ENCODE measurements at places on chromosomes 7 and 10.

- H3K27ac ChIP-seq, result no peak overlapping the region
- H3K27me3 ChIP-seq, result no peaks in the 10 kb centered on the region
- no peaks in the 10 kb centered on the region for H3K36me3 ChIP-seq
- no peak for DNase-seq
- H3K4me3 ChIP-seq, result no peak overlapping the region
Measured at GRCh38 chr7:19491371-19491770, 217.5 kb downstream of the POLR1F start.

DNA sequence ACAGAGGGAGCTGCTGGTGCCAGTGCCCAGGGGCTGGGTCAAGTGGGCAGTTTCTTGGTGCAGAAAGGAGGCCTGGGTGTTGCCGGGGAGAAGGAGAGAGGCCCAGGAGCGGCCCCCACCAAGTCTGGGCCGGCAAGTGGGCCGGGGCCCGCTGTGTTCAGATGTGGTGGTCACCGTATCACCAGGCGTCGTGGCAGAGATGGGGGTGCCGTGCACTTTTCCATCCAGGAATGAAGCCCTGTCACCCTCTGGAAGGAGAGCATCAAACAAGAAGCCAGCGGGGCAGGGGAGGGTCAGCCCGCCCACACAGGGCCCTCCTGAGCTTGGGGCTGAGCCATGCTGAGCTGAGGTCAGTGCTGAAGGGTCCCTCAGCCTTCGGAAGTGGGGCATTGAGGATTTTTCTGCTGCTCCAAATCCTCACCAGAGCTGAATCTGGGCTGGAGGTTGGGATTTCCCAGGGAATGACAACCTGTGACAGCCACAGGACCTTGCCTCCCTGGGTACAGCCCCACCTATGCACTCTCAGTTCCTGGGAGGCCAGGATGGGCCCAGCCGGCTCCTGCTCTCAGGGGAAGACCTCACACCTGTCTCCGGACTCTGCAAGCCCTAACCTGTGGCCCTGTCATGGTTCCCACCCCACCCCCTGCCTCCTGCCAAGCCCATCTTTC is 27.9 kb upstream of the INPP5A start:
- no peaks in the 10 kb centered on the region for H3K27me3 ChIP-seq
- no peak overlapping the region for H3K4me3 ChIP-seq
- no peaks in the 10 kb centered on the region for H3K4me1 ChIP-seq

- no peaks in the 10 kb centered on the region for H3K4me1 ChIP-seq
- no peaks in the 10 kb centered on the region for H3K36me3 ChIP-seq
- DNase-seq, result no peak
- H3K27ac ChIP-seq, result no peak overlapping the region
- H3K27me3 ChIP-seq, result no peaks in the 10 kb centered on the region
Measured at GRCh38 chr10:12927896-12928295, 73.6 kb downstream of the CCDC3 start.

DNA sequence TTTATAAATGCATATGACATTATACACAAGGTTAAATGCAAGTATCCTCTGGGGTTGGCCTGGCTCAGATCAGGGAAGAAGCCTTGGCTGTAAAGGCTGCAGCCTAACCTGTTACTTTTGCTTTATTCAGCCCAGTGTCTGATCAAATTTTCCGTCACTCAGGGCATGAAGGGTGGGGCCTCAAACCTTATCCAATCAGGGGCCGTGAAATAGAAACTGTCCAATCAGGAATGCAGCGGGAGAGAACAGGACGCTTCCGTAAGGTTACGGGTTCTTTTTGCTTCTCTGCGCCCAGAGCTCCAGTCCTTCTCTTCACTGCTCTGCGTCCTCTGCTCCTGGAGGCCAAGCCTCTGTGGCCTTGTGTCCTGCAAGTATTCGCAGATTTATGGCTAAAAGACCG is at the start of gene ZNF716:
TSS of gene ZNF716 (plus strand) at position 274 of the 400 bp plus-strand sequence. CDS start at position 386, 112 bp downstream.
- H3K36me3 ChIP-seq, result peaks cover 19% of the 10 kb centered on the region
- H3K27me3 ChIP-seq, result no peaks in the 10 kb centered on the region
- no peak within 1 kb of the TSS for H3K27ac ChIP-seq
- H3K4me3 ChIP-seq, result no peak within 1 kb of the TSS
- no peaks in the 10 kb centered on the region for H3K4me1 ChIP-seq
- no peak for DNase-seq

DNA sequence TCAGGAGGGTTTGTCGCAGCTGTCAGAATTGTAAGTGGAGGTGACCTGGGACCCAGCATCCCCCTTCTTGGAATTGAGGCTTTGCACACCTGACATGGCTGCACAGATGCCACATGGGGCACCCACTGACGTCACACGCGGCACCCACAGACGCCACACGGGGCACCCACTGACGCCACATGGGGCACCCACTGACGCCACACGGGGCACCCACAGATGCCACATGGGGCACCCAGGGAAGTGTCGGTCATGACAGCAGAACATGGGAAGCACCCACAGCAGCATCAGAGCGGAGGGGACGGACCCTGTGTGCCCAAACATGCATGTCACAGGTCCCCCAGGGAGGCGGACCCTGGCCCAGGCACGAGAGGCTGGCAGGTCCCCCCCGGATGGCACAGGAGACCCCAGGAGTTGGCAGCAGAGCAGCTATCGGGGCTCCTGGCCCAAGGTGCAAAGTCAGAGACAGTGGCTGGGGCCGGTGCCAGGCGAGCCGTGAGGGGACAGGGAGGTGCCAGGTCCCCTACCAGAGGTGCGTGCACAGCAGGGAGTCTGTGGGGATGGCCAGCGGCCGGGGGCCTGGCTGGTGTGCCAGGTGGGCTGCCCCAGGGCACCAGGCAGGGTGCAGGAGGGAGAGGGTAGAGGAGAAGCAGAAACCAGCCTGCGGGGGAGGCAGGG is 21.1 kb downstream of the KNDC1 start:
- DNase-seq, result no peak
- H3K4me1 ChIP-seq, result no peaks in the 10 kb centered on the region
- no peaks in the 10 kb centered on the region for H3K27me3 ChIP-seq

GRCh38 chr7:80134536-80135308 is at the start of gene GNAI1:
Gene GNAI1, plus strand, starts transcription at chr7:80134831. Its CDS starts 330 bp downstream, at chr7:80135161.
- no peak within 1 kb of the TSS for H3K27ac ChIP-seq
- peak within 1 kb of the TSS; percentile 92 for H3K4me3 ChIP-seq
- no peaks in the 10 kb centered on the region for H3K36me3 ChIP-seq

- no peak overlapping the region for H3K27ac ChIP-seq
- no peak overlapping the region for H3K4me3 ChIP-seq
- H3K27me3 ChIP-seq, result no peaks in the 10 kb centered on the region
- no peaks in the 10 kb centered on the region for H3K4me1 ChIP-seq
- peaks cover 2% of the 10 kb centered on the region for H3K36me3 ChIP-seq
- DNase-seq, result no peak
Measured at GRCh38 chr7:7017707-7018280, 164.6 kb upstream of the C1GALT1 start.

GRCh38 chr10:29993319-29993915 is 66.0 kb downstream of the JCAD start:
- no peak overlapping the region for H3K4me3 ChIP-seq
- H3K4me1 ChIP-seq, result no peaks in the 10 kb centered on the region
- DNase-seq, result no peak
- H3K27ac ChIP-seq, result no peak overlapping the region
- no peaks in the 10 kb centered on the region for H3K36me3 ChIP-seq

DNA sequence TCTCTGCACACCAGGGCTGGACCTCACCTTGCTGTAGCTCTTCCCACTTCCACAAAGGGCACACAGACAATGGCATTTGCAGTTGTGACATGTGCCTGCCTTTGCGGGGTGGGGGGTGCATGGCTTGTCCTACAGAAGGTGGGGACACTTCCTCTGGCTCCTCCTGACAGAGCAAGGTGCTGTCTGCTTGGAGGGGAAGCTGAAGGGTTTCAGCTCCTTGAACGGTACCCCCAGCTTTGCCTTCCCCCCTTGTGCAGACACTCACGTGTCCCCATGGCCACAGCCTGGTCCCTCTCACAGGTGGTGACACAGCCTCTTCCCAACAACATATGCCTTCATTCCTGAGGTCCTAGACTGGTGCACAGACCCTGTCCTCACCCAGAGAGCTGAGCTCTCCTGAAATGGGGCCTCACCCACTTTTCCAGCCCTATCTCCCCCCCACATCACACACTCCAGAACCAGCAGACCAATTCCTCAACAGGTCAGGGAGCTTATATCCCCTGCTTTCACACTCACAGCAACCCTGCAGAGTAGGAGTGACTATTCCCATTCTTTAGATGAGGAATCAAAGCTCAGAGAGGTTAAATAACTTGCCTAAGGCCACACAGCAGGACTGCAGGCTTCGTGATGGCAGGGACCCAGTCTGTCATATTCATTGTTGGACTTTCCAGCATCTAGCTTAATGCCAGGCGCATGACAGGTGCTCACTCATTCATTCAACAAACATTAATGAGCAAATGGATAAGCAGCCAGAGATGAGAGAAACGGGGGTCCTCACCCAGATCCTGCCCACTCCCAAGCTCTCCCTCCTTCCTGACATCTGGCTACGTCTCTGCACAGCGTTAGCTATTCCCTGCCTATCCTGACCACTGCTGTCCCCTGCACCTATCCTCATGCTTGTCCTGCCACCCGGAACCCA is 44.4 kb downstream of the PARP12 start:
- no peak overlapping the region for H3K27ac ChIP-seq
- no peak overlapping the region for H3K4me3 ChIP-seq
- no peaks in the 10 kb centered on the region for H3K4me1 ChIP-seq
- DNase-seq, result no peak
- H3K27me3 ChIP-seq, result no peaks in the 10 kb centered on the region

DNA sequence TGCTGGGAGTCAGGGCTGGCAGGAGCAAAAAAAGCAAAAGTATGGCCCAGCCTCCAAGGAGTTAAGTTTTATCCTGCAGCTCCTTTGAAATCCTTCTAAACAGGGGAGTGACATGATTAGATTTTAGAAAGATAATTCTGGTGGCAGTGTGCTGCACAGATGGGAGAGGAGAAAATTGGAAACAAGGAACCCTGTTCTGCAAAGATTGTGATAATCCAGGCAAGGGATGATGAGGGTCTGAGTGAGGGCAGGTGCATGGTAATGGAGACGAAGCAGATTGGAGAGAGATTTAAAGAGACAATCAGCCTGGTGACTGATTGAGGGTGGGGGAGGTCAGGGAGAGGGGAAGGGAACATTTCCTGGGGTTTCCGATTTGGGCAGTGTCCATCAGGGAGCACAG is 444.7 kb upstream of the PODXL start:
- H3K36me3 ChIP-seq, result no peaks in the 10 kb centered on the region
- no peaks in the 10 kb centered on the region for H3K4me1 ChIP-seq
- DNase-seq, result no peak
- no peak overlapping the region for H3K27ac ChIP-seq
- H3K27me3 ChIP-seq, result no peaks in the 10 kb centered on the region

DNA sequence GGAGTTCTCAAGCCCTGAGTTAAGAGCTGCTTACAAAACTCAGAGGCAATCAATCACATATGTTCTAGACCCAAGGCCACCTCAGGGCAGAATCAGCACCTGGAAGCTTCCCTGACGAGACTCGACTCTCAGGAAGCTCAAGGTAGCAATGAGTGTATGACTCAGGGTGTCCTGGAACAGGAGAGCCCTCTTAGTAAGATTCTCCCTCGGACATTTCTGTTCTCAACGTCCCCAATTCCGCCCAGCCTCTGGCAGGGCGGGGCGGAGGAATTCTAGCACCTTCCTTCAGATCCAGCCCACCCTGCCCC is 39.6 kb upstream of the PROSER2 start:
- no peak overlapping the region for H3K4me3 ChIP-seq
- no peaks in the 10 kb centered on the region for H3K36me3 ChIP-seq
- H3K27ac ChIP-seq, result no peak overlapping the region
- DNase-seq, result no peak
- no peaks in the 10 kb centered on the region for H3K27me3 ChIP-seq
- H3K4me1 ChIP-seq, result no peaks in the 10 kb centered on the region

GRCh38 chr7:149494738-149495368 is 2.8 kb downstream of the ZNF746 start:
- peak overlapping the region; percentile 91 for H3K4me3 ChIP-seq
- no peaks in the 10 kb centered on the region for H3K4me1 ChIP-seq
- H3K27ac ChIP-seq, result no peak overlapping the region
- H3K36me3 ChIP-seq, result peaks cover 44% of the 10 kb centered on the region
- no peak for DNase-seq

- no peaks in the 10 kb centered on the region for H3K27me3 ChIP-seq
- no peaks in the 10 kb centered on the region for H3K36me3 ChIP-seq
- peak; percentile 50 for DNase-seq
- peaks cover 9% of the 10 kb centered on the region for H3K4me1 ChIP-seq
- H3K27ac ChIP-seq, result no peak overlapping the region
Measured at GRCh38 chr10:1195828-1196227, 139.6 kb downstream of the WDR37 start.

DNA sequence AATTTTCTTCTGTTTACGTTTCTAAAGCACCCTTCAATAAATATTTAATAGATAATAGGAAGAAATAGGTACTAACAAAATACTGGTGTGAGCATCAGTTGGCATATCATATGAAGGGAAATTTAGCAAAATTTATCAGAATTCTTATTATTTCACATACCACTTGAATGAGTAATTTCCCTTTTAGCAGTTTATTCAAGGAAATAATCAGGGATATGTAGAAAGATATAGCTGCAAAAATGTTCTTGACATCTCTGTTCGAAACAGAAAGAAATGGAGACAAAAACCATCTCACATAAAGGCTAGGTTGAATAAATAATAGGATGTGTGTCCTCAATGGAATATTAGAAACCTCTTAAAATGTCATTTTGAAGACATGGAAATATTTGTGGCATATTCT is 35.8 kb upstream of the PIP4K2A start:
- no peak for DNase-seq
- no peaks in the 10 kb centered on the region for H3K4me1 ChIP-seq
- no peak overlapping the region for H3K4me3 ChIP-seq
- H3K27me3 ChIP-seq, result no peaks in the 10 kb centered on the region

DNA sequence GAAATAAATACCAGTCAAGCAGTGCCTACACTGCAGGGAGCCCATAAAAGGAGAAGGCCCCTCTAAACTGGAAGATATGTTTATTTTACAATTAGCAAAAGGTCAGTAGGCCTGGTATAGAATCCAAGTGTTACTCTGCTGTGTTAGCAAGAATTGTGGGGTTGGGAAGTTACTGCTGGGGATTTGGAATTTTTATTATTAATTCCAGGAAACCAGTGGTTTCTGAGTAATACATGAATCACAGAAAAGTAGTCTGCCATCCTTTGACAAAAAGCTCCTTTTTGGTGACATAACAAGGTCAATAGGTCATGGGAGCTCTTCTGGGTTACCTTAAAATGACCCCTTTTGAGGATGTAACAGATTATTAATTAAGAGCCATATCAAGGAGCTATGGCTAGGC is 67.4 kb downstream of the ZNF92 start:
- no peaks in the 10 kb centered on the region for H3K27me3 ChIP-seq
- no peak for DNase-seq
- no peak overlapping the region for H3K27ac ChIP-seq
- peaks cover 2% of the 10 kb centered on the region for H3K36me3 ChIP-seq
- H3K4me1 ChIP-seq, result no peaks in the 10 kb centered on the region

- H3K36me3 ChIP-seq, result no peaks in the 10 kb centered on the region
- H3K4me1 ChIP-seq, result no peaks in the 10 kb centered on the region
- no peaks in the 10 kb centered on the region for H3K27me3 ChIP-seq
- no peak for DNase-seq
Measured at GRCh38 chr7:3880228-3880987, 579.4 kb downstream of the SDK1 start.
